ENCODE measurements at places on chromosomes 1 and 21. TPM values are rescaled to one million over a fixed set of nuclear protein-coding genes. Genes with fewer than 3 reads are reported as not detected.

Gene FAM76A
- total RNA-seq, result 11.6 TPM

- peak; percentile 77 for DNase-seq
Measured at GRCh38 chr1:36156329-36157114, 562 bp downstream of the MAP7D1 start.

Gene VSIG8
- 0.06 TPM for total RNA-seq

Gene TLR5
- total RNA-seq, result 6.0 TPM

Gene F3
- total RNA-seq, result 11.8 TPM

Gene PPIAL4G
- not detected for total RNA-seq

Gene CYP4A22
- total RNA-seq, result not detected

Measured in adrenal gland (tissue), 19 donors.